Activated CD4-positive, alpha-beta T cell treated with anti-CD3 and anti-CD28 coated beads, Interleukin-2, Interleukin-4, amounts not matched to agents 100 ng/mL and 50 ng/mL, durations not matched to agents 16 hours and 8 hours (primary cell): ENCODE measurements at places on chromosomes 1 and 21.

DNA sequence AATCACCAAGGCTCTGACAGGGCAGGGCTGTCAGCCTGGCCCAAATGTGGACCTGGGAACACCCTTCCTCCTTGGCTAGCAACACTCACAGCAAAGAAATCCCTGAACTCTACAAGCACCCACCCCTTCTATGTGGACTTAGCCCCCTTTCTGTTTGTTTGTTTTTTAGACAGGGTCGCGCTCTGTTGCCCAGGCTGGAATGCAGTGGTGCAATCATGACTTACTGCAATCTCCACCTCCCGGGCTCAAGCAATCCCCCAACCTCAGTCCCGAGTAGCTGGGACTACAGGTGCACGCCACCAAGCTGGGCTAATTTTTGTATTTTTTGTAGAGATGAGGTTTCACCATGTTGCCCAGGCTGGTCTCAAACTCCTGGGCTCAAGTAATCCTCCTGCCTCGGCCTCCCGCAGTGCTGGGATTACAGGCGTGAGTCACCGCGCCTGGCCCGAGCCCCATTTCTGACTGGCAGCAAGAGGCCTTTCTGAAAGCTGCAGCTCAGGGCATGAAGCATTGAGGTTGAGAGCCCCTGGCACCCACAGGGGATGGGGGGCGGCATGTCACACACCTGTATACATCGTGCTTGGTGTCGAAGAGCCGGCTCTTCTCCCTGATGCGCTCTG, 16.2 kb downstream of the RIPK4 start:
- no peak for DNase-seq

- DNase-seq, result no peak
These were observed 770.7 kb upstream of the CXADR start for GRCh38 chr21:16742131-16742641.

GRCh38 chr1:215118081-215118480, 35.5 kb downstream of the KCNK2 start:
- no peak for DNase-seq

DNA sequence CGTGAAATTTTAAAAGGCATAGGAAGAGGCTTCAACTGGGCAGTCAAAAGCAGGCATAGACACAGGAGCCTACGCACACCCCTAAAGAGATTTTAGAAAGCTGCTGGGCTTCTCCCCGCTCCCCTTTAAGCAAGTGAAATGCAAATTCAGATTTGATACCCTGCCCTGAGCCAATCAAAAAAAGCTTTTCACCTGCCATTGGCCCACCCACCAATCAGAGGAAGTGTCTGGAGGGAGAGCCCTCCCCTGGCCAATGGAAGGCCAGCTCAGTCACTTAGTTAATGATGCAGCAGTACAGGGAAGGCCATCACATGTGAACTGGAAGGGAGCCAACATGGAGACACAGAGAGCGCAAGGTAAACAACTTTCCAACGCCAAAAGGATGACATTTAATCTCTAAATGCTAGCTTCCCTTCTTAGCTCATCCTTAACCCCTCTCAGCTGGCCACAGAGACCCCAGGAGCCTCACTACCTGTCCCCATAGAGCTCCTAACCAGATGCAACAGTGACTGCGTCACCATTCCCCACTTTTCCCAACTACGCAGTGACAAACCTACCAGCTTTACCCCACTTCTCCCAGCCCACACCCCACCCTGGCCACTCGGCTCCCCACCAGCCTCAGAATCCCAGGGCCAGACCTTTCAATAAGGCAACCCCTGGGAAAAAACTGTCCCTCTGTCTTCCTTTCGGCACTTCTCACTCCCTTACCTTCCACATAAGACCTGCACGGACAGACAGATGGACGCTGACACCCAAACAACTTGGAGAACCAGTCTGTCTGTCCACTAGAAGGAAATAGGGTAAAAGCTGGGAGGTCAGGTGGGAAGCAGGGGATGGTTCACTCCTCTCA, 71.0 kb downstream of the CD46 start:
- peak; percentile 55 for DNase-seq

DNA sequence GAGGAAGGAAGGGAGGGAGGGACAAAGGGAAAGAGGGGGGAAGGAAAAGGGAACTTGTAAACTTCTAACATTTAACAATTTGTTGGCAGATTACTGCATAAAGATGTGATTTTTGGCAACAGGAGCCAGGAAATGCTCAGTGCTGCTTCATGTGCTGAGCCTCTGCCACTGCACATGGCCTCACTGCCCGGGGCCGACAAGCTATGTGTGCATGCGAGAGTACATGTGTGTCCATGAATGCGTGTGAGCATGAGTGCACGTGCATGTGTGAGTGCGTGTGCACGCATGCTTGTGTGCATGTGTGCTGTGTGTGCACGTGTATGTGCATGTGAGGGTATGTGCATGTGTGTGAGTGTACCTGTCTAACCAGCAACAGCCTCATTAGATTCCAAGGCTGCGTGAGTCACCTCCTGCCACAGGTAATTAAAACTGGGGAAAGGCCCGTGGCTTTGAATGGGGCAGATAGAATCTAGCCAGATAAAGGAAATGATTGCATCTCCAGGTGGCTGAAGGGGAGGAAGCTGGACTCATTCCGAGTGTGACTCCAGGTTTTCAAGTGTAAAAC, 41.4 kb upstream of the TSPEAR start:
- DNase-seq, result no peak
